ENCODE measurements at places on chromosomes 13 and 19.

- DNase-seq: no peak
Observed at GRCh38 chr19:36028313-36029041, 4.2 kb downstream of the CLIP3 start.

- no peak for DNase-seq
Observed at GRCh38 chr19:54469496-54469934, 3.6 kb downstream of the CDC42EP5 start.

DNA sequence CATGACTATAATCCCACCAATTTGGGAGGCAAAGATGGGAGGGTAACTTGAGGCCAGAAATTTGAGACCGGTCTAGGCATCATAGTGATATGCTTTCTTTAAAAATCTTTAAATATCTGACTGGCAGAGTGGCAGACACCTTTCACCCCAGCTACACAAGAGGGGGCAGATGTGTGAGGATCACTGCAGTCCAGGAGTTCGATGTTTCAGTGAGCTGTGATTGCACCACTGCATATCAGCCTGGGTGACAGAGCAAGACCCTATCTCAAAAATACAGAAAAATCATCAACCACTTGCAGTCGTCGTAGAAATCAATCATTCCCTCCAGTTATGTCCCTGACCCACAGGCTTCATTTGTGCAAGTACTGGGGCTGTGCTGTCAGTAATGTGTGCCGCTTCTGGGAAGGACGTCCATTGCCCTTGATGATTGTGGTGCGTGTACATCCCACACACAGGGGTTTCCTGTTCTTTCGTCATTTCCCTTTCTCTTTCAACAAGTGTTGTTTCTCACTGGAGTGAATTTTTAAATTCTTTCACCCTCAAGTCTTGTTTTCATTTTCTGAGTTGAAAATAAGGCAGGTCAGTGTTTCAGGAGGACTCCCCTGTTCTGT is 1.4 kb downstream of the LGALS14 start:
- DNase-seq: no peak

DNA sequence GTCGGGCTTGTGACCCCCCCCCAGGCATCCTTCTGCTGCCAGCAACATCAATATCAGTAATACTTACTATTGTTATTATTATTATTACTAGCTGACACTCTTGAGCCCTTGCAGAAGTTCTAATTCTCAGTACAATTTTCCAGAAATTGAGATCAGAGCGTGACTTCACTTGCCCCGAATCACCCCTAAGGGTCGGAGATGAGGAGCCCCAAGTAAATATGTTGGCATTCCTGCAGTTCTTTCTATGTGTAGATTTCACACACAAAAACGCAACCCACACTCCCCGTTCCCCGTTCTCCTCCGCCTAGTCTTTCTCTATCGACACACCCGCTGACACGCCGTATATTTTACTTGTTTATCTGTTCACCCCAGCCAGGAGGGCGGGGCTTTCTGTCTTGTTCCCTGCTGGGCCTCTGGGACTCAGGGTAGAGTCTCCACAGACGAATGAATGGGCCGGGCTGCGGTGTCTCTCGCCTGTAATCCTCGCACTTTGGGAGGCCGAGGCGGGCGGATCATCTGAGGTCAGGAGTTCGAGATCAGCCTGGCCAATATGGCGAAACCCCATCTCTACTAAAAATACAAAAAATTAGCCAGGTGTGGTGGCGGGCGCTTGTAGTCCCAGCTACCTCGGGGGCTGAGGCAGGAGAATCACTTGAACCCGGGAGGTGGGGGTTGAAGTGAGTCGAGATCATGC is 14.7 kb downstream of the TLE5 start:
- DNase-seq: peak; percentile 56

- no peak for DNase-seq
Observed at GRCh38 chr13:100523981-100524386, 64.6 kb downstream of the GGACT start.

DNA sequence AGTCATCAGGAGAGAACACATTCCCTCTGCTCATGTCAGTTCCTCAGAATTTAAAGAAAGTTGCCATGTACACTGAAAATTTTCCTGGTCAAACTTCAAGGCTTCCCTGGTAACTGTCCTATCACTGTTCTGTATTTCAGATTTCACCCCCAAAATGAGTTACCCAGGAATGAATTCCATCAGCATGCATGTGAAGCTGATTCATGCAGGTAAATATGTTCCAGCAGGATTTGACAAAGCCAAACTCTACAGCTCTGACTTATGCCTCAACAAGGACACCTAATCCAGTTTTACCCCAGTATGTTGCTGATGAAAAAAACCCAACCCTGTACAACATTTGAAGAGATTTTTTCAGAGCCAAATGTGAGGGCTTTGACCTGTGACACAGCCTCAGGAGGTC is 21.5 kb downstream of the LIG4 start:
- DNase-seq: no peak

DNA sequence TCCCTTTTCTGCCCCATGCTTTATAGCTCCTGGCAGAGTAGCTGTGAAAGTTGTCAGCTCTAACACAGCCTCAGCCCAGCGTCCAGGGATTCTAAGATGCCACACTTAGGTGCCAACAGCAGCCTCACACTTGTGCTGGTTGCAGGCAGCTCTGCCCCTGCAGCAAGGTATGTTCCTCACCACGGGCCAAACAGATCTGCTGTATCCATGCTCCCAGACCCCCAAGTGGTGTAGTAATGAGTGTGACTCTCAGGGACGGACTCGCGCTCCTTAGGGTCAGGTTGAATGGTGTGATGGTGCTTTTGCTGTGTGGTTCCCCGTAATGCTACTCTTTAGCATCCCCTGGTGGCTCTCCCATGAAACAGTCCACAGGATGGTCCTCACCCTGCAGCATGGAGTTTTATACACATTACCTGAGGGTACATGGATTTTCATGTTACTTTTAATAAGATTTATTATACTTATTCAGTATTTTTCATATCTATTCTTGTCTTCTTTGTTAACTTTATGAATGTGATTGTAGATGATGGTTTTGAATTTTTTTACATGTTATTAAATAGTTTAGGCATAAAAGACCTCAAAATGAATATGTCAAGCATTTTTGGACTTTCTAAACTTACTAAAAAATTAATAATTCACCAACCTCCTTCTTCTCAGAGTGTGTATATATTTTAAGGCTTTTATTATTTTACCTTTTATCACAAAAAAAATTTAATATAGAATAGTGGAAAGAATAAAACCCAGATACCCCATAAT is 232.5 kb downstream of the SLC7A1 start:
- DNase-seq: peak; percentile 5

- DNase-seq: no peak
Observed at GRCh38 chr13:98173431-98174152, 3.5 kb downstream of the RNF113B start.

- DNase-seq: no peak
Observed at GRCh38 chr19:4534836-4535658, at the start of gene PLIN5. PLIN5 (minus strand) TSS chr19:4535224; CDS start chr19:4534074, 1,150 bp downstream.

GRCh38 chr19:29682236-29682895 is 17.1 kb downstream of the PLEKHF1 start:
- no peak for DNase-seq

DNA sequence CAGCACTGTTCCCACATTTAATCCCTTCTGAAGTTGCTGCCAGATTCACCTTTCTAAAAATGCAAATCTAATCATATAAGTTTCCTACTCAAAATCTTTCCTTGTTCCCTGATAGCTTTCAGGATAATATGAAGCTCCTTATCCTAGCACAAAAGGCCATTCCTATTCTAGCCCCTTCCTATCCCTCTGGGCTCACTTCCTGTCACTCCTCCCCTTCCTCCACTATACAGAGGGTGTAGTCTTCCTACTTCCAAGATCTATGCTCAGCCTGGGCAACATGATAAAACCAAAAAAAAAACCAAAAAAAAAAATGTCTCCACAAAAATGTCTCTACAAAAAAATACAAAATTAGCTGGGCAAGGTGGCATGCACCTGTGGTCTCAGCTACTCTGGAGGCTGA is 78.3 kb downstream of the TSC22D1 start:
- DNase-seq: no peak

DNA sequence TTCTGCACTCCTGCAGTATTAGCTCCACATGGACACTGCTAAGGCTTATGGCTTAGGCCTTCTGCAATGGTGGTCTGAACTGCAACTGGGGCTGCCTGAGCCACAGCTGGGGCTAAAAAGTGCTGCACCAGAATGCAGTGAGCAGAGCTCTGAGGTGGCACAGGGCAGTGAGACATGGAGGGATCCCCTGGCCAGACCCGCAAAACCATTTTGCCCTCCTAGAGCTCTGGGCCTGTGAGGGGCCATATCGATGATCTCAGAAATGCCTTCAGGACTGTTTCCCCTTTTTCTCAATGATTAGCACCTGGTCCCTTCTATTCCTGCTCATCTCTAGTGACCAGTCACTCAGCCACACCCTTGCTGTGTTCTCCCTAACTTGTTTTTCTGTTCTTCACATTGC is 397.7 kb downstream of the UQCRFS1 start:
- no peak for DNase-seq

DNA sequence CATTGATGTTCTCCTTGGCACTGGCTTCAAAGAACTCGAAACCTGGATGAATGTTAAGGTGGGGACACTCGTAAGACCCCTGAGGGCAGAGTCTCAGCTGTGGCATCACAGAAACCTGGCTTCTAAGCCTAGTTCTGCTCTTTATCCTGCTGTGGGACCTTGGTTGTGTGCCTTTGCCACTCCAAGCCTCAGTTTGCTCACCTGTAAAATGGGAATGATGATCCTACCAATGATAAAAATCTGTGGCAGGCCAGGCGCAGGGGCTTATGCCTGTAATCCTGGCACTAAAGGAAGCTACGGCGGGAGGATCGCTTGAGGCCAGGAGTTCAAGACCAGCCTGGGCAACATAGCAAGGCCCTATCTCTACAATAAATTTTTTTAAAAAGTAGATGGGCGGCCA is 13.9 kb downstream of the RAB3D start:
- DNase-seq: no peak

GRCh38 chr13:54637366-54637765 is 1608.8 kb downstream of the OLFM4 start:
- no peak for DNase-seq

GRCh38 chr13:98014766-98015165 is 61.3 kb downstream of the IPO5 start:
- no peak for DNase-seq

- no peak for DNase-seq
Observed at GRCh38 chr13:40366119-40366518, 300.3 kb downstream of the FOXO1 start.

GRCh38 chr13:48194379-48194754 is 38.6 kb upstream of the ITM2B start:
- DNase-seq: no peak

DNA sequence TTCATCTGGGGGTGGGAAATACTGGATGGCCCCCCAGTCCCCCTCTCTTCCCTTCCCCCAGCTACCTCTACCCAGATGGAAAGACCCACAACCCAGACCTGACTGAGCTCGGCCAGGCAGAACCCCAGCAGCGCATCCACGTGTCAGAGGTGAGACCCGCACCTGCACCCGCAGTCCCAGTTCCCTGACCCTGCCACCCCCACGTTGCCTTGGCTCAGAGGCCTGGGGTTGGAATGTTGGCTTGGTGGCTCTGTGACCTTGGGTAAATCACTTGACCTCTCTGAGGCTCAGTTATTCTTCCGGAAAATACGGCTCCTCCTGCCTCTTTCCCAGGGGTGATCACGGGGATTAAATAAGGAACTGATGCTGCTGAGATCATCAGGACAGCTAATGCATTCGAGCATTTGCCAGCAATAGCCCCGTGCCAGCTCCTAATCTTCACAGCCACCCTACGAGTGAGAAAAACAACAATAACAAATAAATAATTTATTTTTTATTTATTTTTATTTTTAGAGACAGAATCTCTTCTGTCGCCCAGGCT is 12.3 kb downstream of the CBLC start:
- DNase-seq: no peak

DNA sequence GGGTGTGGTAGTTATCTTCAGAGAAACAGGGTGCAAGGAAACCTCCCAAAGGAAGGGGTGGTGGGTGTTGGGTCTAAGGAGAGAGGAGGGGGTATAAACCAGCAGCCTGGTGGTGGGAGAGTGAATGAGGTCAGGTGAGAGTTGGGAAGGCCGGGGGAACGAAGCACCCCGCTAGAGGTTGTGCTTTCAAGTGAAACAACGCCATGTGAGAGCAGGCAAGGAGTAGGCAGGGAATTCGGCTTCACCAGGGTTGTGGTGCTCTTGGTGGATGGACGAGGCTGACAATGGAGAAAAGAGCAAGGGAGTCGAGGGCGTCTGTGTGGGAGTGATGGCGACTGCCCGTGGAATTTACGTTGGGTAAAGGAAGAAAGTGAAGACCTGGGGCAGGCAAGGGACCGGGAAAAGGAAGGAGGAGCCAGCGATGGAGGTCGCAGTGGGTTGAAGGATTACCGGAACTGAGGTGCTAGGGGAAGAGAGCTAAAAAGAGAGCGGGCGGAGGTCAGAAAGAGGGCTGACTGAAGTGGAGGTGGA is 2.1 kb upstream of the MLNR start:
- no peak for DNase-seq

GRCh38 chr19:29631450-29631849 is 25.4 kb downstream of the POP4 start:
- no peak for DNase-seq

DNA sequence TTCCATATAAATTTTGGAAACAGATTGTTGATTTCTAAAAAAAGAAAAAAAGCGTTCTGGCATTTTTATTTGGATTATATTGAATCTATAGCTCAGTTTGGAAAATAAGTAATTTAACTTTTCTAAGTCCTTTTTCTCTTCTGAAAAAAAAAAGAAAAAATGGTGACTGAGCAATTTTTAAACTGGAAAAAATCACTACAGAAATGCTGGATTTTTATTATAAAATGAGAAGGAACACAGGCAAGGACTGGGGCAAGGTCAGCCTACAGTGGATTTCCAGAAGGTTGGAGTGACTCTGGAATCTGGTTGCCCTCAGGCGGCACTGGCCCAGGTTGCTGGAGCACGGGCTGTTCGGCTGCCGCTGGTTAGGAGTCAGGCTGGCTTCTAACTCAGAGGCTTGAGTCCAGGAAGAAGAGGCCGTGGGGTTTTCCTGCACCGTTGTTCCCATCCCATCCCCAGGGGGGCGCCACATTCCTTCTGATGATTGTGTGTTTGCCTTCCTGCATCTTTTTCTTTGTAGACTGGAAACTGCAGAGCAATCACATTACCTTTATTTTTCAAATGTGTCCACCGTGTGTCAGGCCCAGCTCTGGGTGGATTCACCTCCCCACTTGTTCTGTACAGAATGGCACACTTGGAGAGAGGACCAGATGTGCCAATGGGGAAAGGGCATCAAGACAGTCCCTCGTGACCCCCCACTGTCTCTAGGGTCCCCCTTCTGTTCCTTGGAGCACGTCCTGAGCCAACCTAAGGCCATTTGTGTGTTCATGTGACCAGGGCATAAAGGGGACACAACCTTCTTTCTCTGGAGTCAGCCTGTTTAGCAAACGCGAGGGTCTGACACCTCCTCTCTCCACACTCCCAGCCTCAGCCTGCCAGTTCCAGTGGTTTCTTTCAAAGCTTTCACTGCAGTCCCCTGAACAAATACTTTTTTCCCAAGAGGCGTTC is 44.5 kb upstream of the GTF3A start:
- peak; percentile 26 for DNase-seq

GRCh38 chr19:10872546-10873107 is 1.3 kb downstream of the CARM1 start:
- DNase-seq: no peak
